Epithelial cell of prostate (primary cell): ENCODE measurements at places on chromosomes 2 and 18.
A peak's percentile ranks its signal among the peaks of the same experiment; 100 is the strongest.

- DNase-seq: no peak
These were observed 114.3 kb downstream of the ARHGEF4 start for GRCh38 chr2:130951018-130951417.

- no peak for DNase-seq
These were observed 117.4 kb upstream of the SH3BP4 start for GRCh38 chr2:234834228-234834923.

- peak; percentile 88 for DNase-seq
These were observed 116.5 kb upstream of the FOSL2 start for GRCh38 chr2:28276076-28276618.

- DNase-seq: no peak
These were observed 506 bp downstream of the BMPR2 start for GRCh38 chr2:202376460-202377206.

DNA sequence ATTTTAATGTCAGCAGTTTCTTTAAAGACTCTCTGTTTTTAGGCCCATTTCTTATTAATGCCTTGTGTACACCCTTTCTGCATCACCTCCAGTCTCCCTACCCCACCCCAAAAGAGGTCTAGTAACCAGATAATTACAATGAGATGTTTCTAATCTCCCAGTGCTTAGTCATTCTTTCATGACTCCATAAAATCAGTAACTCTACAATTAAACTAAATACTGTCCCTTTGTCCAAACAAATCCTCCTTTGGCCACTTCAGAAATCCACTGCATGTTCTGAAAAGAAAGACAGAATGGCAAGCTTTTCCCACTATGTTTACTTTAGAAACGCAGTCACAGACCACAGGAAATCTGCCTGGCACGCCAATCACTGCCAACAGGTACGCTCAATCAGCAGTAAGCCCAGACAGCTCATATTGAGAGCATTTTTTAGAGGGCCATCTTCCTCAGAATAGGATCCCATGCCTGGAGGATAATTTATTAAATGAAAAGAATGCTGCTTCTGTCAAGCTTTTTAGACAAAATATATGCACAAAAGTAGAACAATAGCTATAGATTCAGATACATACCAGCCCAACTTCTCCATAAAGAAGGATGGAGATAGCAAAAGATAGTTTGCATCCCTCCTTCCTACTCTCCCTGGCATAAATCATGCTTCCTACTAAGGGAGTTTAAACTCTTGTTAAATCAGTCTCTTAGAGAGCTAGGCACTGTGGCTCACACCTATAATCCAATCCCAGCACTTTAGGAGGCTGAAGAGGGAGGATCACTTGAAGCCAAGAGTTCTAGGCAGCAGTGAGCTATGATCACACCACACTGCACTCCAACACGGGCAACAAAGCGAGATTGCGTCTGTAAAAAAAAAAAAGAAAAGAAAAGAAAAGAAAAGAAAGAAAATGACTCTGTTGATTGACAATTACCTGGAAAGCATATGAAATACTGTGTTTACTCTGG is 14.6 kb downstream of the CLASP1 start:
- DNase-seq: no peak

DNA sequence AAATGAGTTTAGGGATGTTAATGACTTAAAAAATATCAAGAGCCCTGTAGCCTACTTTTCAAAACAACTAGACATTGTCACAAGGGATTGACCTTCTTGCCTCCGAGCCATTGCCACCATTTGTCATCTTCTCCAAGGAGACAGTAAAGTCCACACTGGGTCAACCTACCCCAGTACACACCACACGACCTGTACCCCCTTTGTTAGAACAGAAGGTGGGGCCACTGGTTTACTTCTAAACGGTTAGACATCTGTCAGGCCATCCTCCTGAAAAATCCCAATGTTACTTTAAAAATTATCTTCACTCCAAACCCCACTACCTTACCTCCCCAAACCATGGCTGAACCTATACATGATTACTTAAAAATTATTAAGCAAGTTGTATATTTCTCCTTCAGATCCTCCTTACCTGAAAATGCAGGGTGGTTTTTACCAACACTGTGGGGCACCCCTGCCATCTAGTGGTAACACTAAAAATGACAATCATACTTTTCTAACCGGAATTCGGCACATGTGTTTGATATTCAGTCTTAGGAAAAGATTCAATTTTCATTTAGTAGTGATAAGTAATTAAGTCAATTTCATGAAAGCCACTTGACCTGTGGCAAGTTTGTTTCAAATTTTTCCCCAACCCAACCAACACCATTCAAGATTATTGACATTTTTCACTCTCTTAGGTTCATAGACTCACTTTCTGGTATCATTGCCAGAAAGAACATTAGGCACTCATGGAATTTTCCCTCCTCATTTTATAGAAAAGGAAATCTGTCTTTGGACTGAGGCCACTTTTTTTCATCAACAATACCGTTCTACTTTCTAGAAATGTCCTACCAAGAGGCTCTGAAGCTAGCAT is 265.3 kb upstream of the PKDCC start:
- no peak for DNase-seq

GRCh38 chr2:25341011-25341727 is 556 bp downstream of the DNMT3A start:
- DNase-seq: no peak

GRCh38 chr2:220077488-220077887 is 450.1 kb downstream of the SLC4A3 start:
- no peak for DNase-seq

DNA sequence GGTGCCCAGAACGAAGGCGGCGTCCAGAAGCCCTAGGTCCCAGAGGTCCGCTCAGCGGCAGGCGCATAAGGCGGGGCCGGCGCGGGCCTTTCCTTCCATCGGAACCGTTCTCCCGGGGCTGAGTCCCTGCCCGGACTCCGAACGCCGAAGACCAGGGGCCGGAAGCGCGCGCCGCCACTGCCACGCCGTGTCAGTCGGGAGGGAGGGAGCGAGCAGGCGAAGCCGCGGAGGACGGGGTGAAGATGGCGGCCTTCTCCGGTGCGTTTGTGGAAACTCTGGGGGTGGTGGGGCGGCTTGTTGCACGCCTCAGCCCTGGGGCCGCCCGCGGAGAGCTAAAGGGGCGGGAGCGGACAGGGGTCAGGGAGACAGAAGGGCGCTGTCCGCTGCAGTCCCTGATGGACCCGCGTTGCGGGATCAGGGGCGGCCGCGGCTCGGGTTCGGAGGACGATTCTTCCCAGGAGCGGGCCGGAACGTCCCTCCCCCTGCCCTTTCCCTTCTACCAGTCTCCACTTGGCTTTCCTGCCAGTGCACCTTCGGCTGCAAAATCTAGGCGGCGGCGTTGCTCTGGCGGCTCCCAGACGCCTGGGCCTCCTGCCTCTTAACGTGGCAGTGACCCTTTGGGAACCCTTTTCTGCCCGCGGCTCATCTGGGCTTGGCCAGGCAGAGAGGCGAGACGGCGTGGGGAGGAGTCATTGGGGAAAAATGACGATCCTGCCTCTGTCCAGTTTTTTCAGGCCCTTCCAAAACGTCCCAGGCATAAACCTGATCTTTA is at the start of gene DDX1:
Gene DDX1, plus strand, starts transcription at position 177 of the 772 bp plus-strand sequence. Its CDS starts 66 bp downstream, at position 243.
- DNase-seq: peak; percentile 41

DNA sequence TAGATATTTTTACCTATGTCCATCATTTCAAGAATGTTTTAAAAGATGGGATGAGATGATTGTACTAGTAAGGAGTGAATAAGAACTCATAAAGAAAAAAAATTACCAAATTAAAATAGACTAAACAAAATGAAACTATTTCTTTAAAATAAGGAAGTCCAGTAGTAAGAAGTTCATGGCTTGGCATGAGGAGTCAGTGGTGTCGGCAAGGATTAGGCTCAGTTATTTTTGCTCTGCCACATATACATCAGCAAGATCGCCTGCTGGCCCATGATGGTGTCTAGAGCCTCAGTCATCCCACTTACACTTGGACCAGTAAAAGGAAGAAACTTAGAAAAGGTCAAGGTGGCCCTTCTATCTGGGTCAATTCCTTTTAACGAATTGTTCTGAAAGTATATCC is 300.9 kb upstream of the SLC8A1 start:
- DNase-seq: no peak

- DNase-seq: no peak
These were observed 5.5 kb downstream of the RPE start for GRCh38 chr2:210007895-210008294.

DNA sequence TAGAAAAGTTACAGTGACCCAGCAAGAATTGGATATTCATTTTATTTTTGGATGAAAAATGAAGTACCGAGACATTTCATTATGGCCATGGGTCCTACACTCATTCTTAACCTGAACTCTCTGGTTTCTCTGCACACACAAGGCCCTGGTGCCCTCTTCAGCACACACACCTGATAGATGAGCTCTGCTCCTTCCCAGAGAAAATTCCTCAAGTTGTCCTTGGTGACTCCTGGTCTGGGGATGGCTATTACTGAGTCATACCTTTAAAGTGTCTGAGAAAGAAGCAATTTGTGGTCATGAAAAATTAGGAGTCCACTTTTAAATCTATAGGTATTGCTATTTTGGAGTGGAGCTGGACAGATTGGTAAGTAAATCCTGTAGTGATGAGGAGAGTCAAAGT is 311.5 kb downstream of the CDH2 start:
- no peak for DNase-seq

- no peak for DNase-seq
These were observed 37.5 kb downstream of the POLR1A start for GRCh38 chr2:86068136-86068588.

- DNase-seq: no peak
These were observed 145.4 kb upstream of the TWIST2 start for GRCh38 chr2:238702276-238703052.

GRCh38 chr2:197327472-197328098 is 17.0 kb upstream of the ANKRD44 start:
- DNase-seq: no peak

GRCh38 chr2:206942592-206943478 is 3.5 kb downstream of the CPO start:
- DNase-seq: no peak

DNA sequence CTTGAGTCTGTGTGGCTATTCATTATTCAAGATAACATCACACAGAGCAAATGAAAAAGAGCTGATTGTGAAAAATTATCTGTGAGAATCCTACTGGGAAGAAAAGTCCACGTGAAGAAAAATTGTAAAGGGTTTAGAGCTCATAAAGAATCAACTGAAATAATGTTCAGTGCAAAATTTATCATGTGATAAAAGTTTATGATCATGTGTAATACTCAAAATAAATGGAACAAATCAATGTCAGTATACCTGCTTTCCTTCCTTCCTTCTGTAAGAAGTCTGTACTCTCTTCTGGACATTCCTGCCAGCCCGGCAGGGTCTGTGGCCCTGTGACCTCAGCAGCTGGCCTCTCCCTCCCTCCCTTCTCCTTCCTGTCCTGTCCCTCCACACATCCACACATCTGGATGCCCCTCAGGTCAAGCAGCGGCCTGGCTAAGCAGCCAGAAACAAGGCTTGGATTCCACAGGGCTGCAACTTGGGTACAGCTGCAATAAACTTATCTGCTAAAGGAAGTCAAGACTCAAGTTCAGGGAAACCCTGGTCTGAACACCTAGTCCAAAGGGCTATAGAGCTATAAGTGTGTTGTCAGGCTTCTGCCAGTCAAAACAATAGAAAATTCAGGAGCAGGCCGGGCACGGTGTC is 172.1 kb downstream of the MREG start:
- DNase-seq: no peak

GRCh38 chr2:158890296-158890905 is 78.0 kb upstream of the TANC1 start:
- DNase-seq: no peak

GRCh38 chr18:2395427-2396161 is 175.7 kb downstream of the METTL4 start:
- DNase-seq: no peak

GRCh38 chr18:60870261-60871153 is 462.7 kb upstream of the CDH20 start:
- DNase-seq: no peak

DNA sequence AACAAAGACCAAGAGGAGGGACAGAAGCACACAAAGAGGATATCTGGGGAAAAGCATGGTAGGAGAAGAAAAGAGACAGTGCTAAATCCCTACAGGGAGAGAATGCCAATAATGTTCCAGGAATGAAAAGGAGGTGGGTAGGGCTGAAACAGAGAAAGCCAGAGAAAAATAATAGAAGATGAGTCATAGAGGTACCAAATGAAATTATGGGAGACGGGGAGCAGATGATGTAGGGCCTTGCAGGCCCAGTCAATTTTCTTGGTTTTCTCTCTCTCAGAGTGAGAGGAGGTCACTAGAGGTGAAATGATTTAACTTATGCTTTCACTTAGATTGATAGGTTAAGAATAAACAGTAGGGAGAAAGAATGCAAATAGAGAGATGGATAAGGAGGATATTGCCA is 61.5 kb downstream of the RPRM start:
- no peak for DNase-seq
